ENCODE measurements at places on chromosomes 3 and 15.

DNA sequence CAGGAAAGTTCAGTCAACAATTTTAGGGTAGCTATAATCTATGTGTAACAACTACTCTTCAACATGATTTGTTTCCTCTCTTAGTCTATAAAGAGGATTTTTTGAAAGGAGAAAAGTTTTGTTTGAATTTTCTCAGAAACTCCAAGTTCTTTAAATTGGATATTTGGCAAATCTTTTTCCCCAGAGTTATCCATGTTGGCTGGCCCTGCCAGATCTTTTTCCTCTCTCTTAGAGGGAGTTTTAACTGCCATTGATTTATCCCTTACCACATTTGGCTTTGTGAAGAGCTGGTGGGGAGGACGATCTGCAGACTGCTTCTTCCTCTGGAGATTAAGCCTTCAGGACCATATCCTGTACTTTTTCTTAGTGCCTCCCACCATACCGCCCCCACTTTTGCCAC, 64.9 kb upstream of the ROPN1 start:
- DNase-seq = no peak

DNA sequence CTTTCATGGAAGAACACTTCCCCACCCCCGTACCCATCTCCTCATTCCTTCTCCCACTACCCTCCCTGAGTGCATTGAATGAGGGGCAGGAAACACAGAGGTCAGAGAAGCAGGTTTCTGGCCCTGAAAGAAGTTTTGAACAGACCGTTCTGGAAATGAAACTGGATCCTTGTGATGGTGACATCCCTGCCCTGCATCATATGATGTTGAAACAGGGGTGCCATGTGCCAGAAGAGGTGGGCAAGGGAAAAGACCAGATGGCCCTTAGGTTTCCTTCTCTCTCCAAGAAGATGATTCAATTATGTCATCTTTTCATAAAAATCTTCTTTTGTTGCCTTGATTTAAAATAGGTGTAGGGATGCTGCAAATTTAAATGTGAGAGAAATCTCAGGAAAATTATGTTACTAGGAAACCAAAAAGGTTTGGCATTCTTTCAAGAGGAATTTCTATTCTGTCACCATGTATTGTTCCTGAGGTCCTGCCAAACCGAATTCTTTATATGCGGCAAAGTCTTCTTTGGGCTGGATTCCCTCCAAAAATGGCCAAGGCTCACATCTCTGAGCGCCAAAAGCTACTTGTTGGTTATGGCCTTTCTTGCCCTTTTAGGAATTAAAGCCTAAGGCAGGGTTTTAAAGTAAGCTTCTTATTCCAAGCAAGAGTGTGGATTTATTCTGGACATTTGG, 19.9 kb upstream of the TNFAIP8L3 start:
- no peak for DNase-seq

DNA sequence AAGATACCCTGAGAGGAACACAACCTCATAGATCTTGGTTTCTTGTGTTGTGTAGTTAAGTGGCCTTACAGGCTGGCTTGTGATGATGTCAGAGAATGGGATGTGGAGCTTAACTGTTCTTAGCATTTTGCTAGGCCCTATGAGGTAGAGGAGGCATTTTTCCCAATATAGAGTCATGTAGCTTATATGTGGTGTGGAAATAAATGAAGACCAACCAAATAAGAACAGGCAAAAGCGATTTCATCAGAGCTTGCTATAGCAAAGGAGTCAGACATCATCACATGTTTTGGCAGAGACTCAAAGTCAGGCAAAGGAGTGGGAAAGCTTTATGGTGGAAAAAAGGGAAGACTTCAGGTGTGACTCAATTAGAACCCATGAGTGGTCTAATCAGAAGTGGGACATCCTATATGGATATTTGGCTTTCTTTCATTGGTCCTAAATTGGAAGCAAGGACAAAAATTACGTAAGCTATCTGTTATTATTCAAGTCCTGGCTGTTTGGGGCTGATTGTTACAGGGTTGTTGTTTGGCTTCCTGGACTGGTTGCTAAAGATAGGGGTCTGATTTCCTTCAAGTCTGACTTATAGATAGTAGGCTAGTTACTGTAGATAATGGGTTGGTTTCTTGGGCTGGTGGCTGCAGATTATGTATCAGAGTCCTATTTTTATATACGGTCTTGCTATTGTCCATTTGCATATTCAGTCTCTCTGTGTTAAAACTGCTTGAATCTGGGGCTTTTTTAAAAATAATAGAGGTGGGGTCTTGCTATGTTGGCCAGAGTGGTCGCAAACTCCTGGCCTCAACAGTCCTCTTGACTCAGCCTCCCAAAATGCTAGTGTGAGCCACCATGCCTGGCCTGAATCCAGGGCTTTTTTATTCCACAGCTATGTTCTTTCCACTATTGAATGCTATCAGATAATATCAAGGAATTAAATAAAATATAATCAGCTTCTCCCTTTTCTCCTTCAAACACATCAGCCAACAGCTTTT, 30.3 kb upstream of the SETD2 start:
- DNase-seq = no peak

GRCh38 chr3:174951034-174951433, 91.9 kb downstream of the NAALADL2 start:
- DNase-seq = no peak

GRCh38 chr3:171028779-171029232, 2.3 kb upstream of the SLC2A2 start:
- DNase-seq = no peak

GRCh38 chr3:42652251-42652610, 1.3 kb upstream of the ZBTB47 start:
- DNase-seq = no peak

All from progenitor cell of endocrine pancreas (in vitro differentiated cells).